ENCODE measurements at places on chromosomes 11 and 22.

DNA sequence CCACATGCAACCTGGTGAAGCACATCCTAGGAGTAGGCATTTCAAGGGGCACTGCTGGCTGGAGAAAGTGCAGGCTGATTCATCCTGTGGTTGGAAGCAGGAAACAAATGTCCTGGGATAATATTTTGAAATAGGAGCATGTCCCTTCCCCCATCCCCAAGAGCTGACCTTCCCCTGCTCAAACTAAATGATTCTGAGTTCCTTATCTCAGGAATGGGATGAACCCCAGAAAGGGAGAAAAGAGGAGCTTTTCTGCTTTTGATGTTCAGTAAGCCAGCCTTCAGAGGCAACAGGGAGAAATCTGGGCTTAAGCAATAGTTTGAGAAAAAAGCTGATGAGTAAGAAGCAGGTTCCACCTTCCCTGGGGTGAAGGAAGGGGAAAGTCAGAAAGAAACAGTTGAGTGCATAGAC, 19.5 kb upstream of the SPON1 start:
- H3K27me3 ChIP-seq, result no peaks in the 10 kb centered on the region
- H3K27ac ChIP-seq, result no peak overlapping the region
- peak; percentile 32 for DNase-seq
- H3K4me1 ChIP-seq, result peaks cover 44% of the 10 kb centered on the region
- H3K36me3 ChIP-seq, result no peaks in the 10 kb centered on the region

DNA sequence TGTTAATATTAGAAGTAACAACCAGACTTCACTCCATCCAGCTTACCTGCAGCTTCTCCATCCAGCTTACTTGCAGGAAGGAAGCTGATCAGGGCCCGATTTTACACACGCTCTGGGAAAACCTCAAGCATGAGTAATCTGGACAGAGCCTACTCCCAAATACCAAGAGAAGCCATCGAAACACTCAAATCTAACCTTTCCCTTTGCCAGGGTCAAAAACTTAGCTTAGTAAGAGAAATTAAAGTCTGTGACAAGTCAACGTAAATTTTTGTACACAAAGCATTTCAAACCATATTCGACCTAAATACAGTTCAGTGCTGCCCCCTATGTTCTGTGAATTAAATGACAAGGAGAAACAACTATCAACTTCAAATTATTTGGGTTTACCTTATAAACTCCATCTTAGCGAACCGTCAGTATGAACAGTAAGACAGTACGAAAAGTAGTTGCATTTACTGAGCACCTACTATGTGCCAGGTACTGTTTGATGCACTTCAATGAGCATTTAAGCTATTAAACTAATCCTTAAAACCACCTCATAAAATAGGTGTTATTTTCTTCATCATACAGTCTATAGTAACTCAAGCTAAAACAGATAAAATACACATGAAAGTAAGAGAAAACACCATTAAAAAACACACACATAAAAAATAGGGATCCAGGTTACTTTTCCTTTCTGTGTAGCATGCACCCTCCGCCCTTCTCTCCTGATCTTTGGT, 36.9 kb downstream of the ARFGAP3 start:
- H3K4me1 ChIP-seq, result no peaks in the 10 kb centered on the region
- no peak overlapping the region for H3K27ac ChIP-seq
- no peak overlapping the region for H3K4me3 ChIP-seq
- DNase-seq, result no peak
- H3K36me3 ChIP-seq, result peaks cover 5% of the 10 kb centered on the region
- H3K27me3 ChIP-seq, result no peaks in the 10 kb centered on the region

GRCh38 chr11:72808331-72808798, 5.8 kb upstream of the ATG16L2 start:
- H3K4me1 ChIP-seq, result peaks cover 15% of the 10 kb centered on the region
- no peak overlapping the region for H3K4me3 ChIP-seq
- no peak overlapping the region for H3K27ac ChIP-seq
- no peaks in the 10 kb centered on the region for H3K27me3 ChIP-seq
- H3K36me3 ChIP-seq, result peaks cover 9% of the 10 kb centered on the region
- DNase-seq, result no peak

- H3K27me3 ChIP-seq, result peaks cover 62% of the 10 kb centered on the region
- DNase-seq, result no peak
- H3K36me3 ChIP-seq, result no peaks in the 10 kb centered on the region
- H3K27ac ChIP-seq, result no peak overlapping the region
- H3K4me1 ChIP-seq, result peaks cover 37% of the 10 kb centered on the region
Measured at GRCh38 chr11:16603890-16604793, 134.3 kb upstream of the C11orf58 start.

- no peak overlapping the region for H3K4me3 ChIP-seq
- peaks cover 7% of the 10 kb centered on the region for H3K27me3 ChIP-seq
- H3K4me1 ChIP-seq, result no peaks in the 10 kb centered on the region
- H3K27ac ChIP-seq, result no peak overlapping the region
- peak; percentile 22 for DNase-seq
Measured at GRCh38 chr11:70650075-70650909, 252.0 kb downstream of the CTTN start.

Measured in HCT116 (cell line).